CD4-positive, alpha-beta T cell treated with Interleukin-6 at 100 ng/mL for 8 hours (primary cell): ENCODE measurements at places on chromosomes 4 and X.

DNA sequence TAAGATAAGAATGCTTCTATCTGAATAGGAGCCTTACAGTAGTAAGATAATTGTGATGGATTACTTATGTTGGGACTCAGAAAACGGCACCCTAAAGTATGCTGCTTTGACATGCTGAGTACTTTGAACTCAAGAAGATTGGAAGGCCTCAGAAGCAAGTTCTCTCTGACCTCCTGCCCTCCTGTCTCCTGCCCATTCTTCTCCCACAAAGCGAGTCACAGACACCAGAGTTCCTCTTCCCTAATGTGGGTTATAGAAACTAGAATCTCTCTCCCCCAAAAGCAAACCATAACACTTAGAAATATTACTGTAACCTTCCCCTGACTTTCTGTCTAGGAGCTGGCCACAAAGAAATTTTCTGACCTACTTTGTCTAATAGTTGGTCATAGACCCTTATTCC lies 76.5 kb downstream of the DDIT4L start:
- no peak for DNase-seq

DNA sequence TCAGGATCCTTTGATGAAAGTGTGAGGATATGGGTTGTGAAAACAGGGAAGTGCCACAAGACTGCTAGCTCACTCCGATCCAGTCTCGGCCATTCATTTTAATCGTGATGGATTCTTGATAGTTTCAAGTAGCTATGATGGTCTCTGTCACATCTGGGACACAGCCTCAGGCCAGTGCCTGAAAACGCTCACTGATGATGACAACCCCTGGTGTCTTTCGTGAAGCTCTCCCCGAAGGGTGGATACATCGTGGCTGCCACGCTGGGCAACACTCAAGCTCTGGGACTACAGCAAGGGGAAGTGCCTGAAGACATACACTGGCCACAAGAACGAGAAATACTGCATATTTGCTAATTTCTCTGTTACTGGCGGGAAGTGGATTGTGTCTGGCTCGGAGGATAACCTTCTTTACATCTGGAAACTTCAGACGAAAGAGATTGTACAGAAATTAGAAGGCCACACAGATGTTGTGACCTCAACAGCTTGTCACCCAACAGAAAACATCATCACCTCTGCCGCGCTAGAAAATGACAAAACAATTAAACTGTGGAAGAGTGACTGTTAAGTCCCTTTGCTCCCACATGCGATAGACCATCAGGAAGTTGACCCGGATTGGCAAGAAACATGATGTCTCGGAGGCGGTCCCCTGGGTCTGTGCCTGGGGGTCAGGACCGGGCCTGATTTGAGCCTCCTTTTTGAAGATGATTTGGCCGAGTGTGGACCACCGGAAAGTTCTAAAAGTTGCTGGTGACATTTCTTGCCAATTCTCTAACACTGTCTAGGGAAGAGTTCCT lies 22.2 kb downstream of the LIAS start:
- DNase-seq: no peak

GRCh38 chr4:71020611-71021010 lies 27.2 kb downstream of the DCK start:
- DNase-seq: no peak

- DNase-seq: no peak
Measured at GRCh38 chrX:48794340-48794910, 7.4 kb upstream of the HDAC6 start.

DNA sequence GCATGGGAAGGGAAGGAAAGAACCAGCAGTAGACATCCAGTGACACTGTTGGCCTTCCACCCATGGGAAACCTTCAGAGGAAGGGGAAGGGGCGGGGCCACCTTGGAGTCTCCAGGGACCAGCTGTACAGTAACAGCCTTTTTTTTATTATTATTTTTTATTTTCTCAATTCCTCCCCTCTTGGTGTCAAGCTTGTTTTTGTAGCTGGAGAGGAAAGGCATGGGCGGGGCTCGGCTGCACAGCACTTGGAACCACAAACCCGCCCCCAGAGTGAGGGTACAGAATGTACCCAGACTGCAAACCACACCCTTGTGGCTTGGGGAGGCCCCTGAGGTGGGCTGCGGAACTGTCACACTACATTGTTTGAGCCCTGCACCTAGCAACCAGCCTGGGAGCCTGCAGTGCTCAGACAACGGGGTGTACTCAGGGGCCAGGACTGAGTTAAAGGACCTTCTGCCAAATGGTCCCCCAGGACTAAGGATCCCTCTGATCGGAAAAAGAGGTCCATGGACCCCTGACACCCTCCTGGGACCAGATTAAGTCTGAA lies 45.7 kb downstream of the PRPS1 start:
- DNase-seq: peak; percentile 94

GRCh38 chr4:99405433-99406115 lies 29.6 kb downstream of the ADH7 start:
- peak; percentile 38 for DNase-seq

- DNase-seq: no peak
Measured at GRCh38 chrX:110245011-110245410, 72.9 kb downstream of the AMMECR1 start.

- no peak for DNase-seq
Measured at GRCh38 chr4:119933606-119934005, 133.0 kb downstream of the MAD2L1 start.
